Activated CD4-positive, alpha-beta T cell treated with anti-CD3 and anti-CD28 coated beads, Interleukin-2, amount 10 ng/mL, durations not matched to agents 7 days and 5 days (primary cell): ENCODE measurements at places on chromosomes 1 and 21. TPM values are rescaled to one million over a fixed set of nuclear protein-coding genes. Genes with fewer than 3 reads are reported as not detected.

GRCh38 chr21:32690085-32690484 is 37.7 kb downstream of the SYNJ1 start:
- DNase-seq = no peak

GRCh38 chr1:24535021-24535424 is 20.9 kb upstream of the NCMAP start:
- peak; percentile 83 for DNase-seq

DNA sequence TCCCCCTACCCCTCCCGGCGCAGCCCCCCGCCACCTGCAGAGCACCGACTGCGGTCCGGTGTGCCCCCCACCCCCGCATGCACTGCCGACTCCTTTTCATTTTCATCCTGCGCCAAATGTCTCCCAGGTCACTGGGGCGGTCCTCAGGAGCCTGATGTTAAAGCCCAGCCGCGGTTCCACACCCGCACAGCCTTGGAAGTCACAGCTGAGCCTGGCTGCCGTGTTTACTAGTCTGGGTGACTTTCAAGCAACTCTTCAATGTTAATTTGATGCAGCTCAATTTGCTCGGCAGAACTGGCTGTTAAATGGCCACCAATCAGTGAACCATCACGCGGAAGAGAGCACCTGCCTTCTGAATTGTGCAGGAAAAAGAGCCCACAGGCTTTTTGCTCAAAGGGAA is 27.2 kb downstream of the THAP3 start:
- DNase-seq = no peak

DNA sequence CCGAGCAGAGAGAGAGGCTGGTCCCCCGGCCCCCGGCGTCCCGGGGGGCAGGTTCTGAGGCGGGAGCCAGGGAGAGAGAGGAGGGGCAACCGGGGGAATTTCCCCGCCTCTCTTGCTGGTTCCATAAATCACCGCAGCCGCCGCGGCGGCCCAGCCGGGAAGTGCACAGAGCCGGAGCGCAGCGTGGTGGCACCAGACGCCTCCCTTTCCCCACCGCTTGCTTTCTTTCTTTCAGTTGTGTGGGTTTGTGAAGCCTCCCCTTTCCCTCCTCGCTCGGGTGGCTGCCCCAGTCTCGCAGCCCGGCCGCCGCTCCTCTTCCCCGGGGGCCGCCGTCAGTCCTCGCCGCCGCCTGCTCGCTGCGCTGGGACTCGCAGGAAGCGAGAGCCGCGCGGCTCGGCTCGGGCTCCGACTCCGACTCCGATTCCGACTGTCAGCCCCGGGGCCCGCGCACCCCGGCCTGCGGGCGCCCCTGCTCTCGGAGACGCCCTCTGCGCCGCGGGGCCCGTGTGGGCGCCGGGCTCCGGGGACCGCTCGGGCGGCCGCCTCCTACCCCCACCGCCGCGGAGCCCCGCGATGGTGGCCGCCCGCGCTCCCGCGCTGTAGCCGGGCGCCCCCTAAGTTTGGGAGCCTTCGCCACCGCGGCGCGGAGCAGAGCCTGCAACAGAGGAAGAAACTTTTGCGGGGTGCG is at the start of gene CACHD1:
TSS of gene CACHD1 (plus strand) at position 153 of the 688 bp plus-strand sequence. CDS start 616 bp downstream, outside the sequence.
- peak; percentile 67 for DNase-seq

DNA sequence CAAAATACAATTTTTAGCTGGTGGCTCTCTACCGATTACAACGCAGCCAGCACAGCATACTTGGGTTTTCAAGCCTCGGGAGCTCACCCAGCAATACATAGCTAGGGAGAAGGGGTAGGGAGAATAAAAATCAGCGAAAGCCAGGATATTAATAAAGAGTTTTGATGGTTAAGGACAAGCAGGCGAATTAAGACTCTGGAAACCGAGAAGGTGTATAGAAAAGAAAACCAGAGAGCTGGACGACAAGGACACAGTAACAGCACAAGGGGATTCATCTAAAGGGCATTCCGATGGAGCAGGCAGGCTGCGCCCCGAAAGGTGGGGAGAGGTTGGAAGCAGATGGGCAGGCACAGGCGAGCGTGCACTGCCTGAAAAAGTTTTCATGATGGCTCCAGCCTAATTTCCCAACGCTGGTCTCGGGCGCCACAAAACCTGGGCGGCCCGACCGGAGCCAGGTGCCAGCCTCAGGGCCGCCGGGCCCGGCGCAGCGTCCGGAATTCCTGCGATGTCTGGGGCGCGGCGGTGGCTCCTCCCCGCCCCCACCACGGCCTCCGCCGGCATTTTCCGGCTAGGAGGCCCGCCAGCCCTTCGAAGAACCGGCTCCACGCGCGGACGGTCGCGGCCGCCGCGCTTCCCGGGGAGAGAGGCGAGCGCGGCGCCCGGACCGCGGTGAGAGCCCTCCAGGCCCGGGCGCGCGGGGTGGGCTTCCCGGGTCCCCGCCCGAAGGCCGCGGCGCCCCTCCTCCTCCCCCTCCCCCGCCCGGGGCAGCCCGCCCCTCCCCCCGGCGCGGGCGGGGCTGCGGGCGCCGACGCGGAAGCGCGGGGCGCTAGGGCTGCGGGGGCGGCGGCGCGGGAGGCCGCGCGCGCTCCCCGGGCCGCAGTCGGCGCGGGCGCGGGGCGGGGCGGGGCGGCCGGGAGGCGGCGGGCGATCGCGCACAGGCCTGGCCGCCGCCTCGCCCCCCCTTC is 774 bp upstream of the DYRK1A start:
- peak; percentile 55 for DNase-seq

- DNase-seq = no peak
These were observed 3.6 kb downstream of the CAP1 start for GRCh38 chr1:40044110-40044509.

DNA sequence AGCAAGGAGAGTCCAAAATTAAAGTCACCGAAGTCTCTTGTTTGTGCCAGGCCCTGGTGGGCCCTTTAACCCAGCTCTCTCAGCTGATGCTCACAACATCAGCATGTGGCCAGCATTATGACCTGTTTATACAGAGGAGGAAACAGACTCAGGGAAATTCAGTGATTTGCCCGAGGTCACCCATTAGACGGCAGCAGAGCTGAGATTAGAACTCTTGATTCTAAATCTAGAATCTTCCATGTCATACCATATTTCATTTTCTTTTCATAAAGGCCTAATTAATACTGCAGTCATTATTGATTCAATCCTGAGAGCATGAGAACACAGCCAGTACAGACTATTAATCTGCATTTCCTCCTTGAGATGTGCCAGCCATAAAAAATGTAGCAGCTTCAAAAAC is 63.7 kb downstream of the KCNN3 start:
- no peak for DNase-seq

- DNase-seq = peak; percentile 72
These were observed at the start of gene POMGNT1 for GRCh38 chr1:46197964-46198811. Gene POMGNT1 (minus strand): TSS chr1:46198434. CDS start chr1:46197821, 613 bp downstream.

- no peak for DNase-seq
These were observed 59.5 kb upstream of the RALGPS2 start for GRCh38 chr1:178665579-178665978.

- no peak for DNase-seq
These were observed 25.3 kb downstream of the MPZL1 start for GRCh38 chr1:167746988-167747655.

GRCh38 chr1:169103002-169103401 is 3.5 kb upstream of the ATP1B1 start:
- DNase-seq = no peak

GRCh38 chr21:29521872-29522271 is 223.2 kb downstream of the BACH1 start:
- DNase-seq = no peak

GRCh38 chr1:210089855-210090254 is 142.7 kb upstream of the SERTAD4 start:
- no peak for DNase-seq

- DNase-seq = no peak
These were observed 9.3 kb upstream of the ANGPTL3 start for GRCh38 chr1:62588000-62588399.

DNA sequence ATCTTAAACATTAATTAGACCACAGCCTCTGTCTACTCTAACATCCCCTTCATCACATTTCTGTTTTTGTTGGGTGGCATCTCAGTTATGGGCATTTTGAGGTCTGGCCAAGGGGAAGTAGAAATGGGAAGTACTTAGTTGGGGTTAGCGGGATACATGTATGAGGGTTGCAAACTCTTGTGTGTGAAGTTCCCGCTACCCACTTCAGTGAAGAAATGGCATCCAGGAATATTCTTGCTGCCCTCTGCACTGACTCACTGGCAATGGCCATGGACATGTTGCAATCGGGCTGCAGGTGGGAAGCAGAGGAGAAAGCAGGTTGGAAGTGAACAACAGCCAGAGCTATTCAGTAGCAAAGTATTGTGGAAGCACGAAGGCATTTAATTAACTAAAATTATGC is 7.4 kb downstream of the CD48 start:
- DNase-seq = no peak

DNA sequence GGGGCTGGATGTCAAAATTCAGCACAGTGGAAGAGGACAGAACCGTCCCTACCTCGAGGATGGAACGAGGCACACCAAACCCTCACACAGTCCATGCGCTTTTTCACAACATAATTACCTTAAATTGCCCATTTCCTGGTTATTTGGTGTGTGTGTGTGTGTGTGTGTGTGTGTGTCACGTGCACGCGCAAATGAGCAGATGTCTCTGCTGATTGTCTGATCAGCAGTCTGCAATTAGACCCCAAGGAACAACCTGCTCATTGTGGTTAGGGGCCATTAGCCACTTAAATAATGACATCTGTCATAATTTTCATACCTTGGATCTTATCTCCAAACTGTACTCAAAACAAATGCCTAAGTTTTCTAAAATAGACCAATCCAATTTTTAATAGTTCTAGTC is 23.2 kb downstream of the AVPR1B start:
- DNase-seq = no peak

DNA sequence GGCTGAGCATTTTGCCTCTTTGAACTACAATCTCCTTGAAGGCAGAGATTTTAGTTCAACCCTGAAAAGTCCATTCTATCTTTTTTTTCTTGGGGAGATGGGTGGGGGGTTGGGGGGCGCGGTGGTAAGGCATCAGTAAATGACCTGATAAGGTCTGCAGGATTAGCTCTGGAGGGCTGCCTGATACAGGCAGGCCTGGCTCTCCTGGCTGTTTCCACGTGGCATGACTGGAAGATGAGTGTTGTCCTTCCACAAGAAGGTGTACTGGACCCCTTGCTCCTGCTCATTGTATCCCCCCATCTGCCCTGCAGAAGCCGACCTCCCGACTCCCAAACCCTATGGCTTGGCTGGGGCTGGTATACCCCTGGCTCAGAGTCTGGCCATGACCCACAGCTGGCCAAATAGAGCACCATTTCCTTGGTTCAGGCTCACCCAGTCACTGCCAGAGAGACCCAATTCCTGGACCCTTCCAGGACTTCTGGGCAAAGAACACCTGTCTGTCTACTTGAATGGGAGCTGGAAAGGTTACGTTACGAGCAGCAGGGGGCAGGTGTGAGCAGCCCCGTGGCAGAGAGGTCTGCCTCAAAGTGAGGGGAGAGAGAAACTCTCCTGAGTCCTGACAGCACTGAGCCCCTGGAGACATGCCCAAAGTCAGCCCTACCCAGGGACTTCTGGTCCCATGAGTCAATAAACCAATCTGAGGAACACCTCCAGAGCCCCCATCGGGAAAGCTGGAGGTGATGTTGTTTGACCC is 17.0 kb downstream of the DHRS3 start:
- DNase-seq = peak; percentile 55

GRCh38 chr1:30844631-30845030 is 63.9 kb downstream of the SDC3 start:
- DNase-seq = no peak

DNA sequence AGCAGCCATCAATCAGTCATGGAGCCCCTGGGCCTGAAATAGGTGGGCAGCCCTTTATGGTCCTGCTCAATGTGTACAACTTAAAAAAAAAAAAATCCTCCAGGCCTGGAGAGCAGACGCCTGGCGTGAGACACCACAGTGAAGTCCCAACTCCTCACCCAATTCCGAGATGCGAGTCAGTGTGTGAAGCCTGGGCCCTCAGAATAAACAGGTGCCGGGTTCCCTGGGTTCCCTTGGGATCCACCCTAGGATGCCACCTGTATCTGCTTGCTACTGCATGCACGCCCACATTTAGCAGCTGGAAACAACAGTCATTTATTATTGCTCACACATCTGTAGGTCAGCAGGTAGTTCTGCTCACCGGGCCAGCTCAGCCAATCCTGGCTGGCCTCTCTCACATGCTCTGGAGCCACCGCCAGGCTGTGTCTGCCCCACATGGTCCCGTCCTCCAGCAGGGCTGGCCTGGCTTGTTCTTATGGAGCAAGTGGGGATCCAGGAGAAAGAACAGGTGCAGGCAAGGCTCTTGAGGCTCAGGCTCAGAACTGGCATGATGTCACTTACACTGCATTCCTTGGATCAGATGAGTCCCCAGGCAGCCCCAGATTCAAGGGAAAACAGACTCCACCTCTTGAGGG is 172.7 kb downstream of the NPHP4 start:
- no peak for DNase-seq

DNA sequence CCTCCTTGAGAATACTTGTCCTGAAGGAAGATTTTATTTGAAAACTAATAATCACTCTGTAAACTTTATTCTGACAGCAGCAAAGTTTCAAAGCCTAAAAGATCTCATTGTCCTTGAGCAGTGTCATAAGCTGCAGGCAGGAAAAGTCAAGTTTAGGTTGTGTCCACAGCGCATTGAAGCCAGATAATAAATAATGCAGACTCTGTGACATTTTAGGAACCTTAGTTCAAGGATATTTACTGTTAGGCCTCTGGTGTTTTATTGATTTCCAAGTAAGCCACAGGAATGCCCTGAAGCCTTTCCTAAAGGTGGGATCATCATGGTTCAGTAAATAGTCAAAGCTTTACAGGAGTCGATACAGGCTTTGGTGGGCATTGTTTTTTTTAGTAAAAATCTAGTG is 356.4 kb upstream of the SGIP1 start:
- no peak for DNase-seq

GRCh38 chr1:181712711-181713110 is 229.4 kb downstream of the CACNA1E start:
- DNase-seq = no peak

- DNase-seq = no peak
These were observed 16.6 kb downstream of the SLC1A7 start for GRCh38 chr1:53125623-53126360.

- DNase-seq = no peak
These were observed at the start of gene TP73 for GRCh38 chr1:3651930-3652547. Gene TP73 (plus strand): TSS chr1:3652516. CDS start chr1:3682366, 29,850 bp downstream.

GRCh38 chr1:67350783-67351182 is 43.1 kb downstream of the IL12RB2 start:
- DNase-seq = peak; percentile 26

GRCh38 chr1:241240069-241240468 is 116.9 kb downstream of the RGS7 start:
- DNase-seq = no peak

- DNase-seq = no peak
These were observed 17.7 kb downstream of the CMPK1 start for GRCh38 chr1:47351305-47351704.

GRCh38 chr1:113659035-113659434 is 100.3 kb downstream of the PHTF1 start:
- no peak for DNase-seq

- DNase-seq = no peak
These were observed 574.3 kb upstream of the USP24 start for GRCh38 chr1:55789466-55789865.

The HCRTR1 gene
- not detected for total RNA-seq

The B4GALT2 gene
- 9.3 TPM for total RNA-seq

The NOTCH2 gene
- 64.0 TPM for total RNA-seq

The IL19 gene
- total RNA-seq = not detected

The LORICRIN gene
- not detected for total RNA-seq
